ENCODE measurements at places on chromosomes 16 and 17. TPM values are rescaled to one million over a fixed set of nuclear protein-coding genes. Genes with fewer than 3 reads are reported as not detected.

Gene VWA3A
- total RNA-seq, result not detected

Gene DNAI2
- not detected for total RNA-seq

Gene CCDC137
- total RNA-seq, result 7.6 TPM

Gene MRPL27
- 4.9 TPM for total RNA-seq

Gene EVI2A
- 3.7 TPM for total RNA-seq

Gene ANKRD13B
- total RNA-seq, result 8.6 TPM

Gene ALOXE3
- total RNA-seq, result not detected

Gene PHOSPHO1
- not detected for total RNA-seq

Gene GINS2
- total RNA-seq, result 1.2 TPM

Gene MLKL
- 17.1 TPM for total RNA-seq

Gene IL34
- total RNA-seq, result 1.1 TPM

Gene AXIN1
- total RNA-seq, result 73.2 TPM

Gene ACAP1
- 9.4 TPM for total RNA-seq

Gene NKD1
- total RNA-seq, result 1.9 TPM

Gene PDE6G
- not detected for total RNA-seq

Gene NGFR
- 19.8 TPM for total RNA-seq

Gene ARHGDIG
- total RNA-seq, result not detected
